ENCODE measurements at places on chromosomes 1 and 21.

- no peak for DNase-seq
Observed at GRCh38 chr1:208024406-208024805, 113.5 kb upstream of the CD34 start.

DNA sequence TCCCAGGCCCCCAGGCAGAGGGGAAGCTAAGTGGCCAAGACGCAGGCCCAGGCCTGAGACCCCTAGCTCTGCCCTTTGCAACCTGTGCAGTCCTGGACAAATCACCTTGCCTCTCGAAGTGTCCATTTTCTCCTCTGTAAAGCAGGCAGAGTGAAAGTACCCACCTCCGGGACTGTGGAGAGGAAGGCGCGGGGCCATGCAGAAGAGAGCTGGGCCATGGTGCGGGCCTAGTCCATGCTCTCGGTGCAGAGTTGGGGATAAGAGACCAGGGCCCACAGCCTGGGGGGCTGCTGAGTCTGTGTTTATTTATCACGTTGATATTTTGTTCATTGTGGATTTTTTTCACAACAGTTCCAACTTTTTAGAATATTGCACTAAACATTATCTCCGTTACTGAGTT lies 160.2 kb upstream of the VAMP3 start:
- no peak for DNase-seq

GRCh38 chr1:42379794-42380585 lies 602 bp upstream of the RIMKLA start:
- no peak for DNase-seq

DNA sequence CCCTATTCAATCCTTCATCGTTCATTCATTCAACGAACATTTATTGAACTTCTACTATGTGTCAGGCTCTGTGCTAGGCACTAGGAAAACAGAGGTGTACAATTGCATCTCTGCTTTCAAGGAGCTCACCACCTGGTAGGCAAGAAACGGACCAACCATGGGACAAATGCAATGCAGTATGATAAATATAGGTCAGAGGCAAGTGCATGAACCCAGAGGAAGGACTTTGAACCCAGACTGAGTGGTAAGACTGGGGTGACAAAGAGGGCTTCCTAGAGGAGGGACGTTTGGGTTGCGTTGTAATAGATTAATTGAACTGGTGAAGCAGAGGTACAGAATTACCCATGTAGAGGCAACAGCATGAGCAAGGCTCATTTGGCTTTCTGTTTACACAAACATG lies 16.4 kb downstream of the CD2 start:
- no peak for DNase-seq

DNA sequence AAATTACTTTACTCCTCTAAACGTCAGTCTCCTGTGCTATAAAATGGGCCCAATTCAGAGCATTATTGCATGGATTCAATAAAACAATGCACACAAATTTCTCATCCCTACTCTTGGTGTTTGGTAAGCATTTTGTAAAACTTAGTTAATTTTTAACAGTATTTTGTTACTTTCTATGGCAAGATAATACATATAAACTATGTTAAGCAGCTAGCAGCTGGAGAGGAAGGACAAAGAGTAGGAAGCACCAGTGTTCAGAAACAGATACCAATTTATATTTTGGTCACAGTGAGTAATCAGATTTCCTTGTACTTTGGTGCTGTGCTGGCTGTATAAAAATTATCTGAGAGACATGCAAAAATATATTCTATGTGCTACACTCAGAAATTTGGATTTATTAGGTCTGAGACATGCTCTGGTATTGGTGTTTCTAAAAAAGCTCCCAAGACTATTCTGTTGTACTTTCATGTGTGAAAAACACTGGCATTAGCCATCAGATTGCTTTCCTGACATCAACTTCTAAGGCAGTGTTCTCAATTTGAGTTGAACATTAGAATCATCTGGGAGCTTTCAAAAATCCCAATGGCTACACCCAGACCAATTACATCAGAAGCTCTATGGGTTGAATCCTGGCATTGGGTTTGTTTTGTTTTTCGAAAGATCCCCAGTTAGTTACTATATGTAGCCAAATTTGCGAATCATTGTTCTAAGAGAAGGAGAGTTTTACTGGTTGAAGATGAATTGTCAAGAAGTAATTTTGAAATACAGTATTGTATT lies 100.3 kb upstream of the C1orf87 start:
- DNase-seq = no peak

DNA sequence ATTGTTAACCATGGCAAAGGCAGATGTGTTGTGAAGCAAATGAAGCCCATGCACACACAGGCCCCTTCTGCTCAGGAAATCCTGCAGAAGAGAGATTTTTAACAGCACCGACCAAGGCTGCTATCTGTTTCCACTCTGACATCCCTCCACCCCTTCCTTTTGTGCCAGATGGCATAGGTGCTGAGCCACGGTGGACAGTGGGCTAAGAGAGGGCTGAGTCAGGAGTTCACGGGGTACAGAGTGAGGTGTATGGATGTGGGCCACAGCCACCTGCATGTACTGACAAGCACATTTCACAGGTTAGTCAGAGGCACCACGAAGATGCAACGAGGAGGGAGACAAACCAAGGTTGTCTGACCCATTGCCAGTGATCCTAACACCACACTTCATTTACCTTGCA lies 9.5 kb downstream of the RSPH1 start:
- no peak for DNase-seq

DNA sequence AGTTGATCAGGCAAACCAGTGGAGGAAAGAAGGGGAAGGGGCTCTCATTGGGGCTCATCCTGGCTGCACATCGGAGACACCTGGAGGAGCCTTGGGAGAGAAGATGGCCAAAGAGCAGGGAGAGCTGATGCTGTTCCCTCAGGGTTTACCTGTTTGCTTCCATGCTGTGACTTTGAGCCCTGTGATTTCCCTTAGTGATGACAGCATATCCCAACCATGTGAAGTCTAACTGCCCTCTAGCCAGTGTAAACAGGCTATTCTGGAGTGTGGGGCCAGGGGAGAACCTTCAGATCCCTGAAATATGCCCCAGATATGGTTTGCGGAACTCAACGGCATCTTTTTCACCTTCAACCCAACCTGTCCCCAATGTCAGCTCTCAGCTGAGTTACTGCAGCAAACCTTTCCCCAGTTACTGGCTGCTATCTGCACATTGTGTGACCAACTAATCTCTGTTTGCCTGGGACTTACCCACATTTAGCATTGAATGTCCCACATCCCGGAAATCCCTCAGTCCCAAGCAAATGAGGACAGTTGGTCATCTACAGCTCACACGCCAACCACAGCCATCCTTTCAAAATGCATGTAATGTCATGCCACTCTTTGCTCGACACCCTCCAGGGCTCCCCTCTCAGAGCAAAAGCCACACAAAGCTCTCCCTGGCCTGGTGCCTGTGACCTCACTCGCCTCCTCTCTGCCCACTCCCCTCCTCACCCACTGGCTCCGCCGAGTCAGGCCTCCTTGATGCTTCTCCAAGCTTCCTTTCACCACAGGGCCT lies 242.3 kb downstream of the KCNJ6 start:
- no peak for DNase-seq

- no peak for DNase-seq
Observed at GRCh38 chr1:201983380-201983805, 945 bp downstream of the RNPEP start.

- no peak for DNase-seq
Observed at GRCh38 chr1:42941640-42942330, 16.9 kb downstream of the SLC2A1 start.

GRCh38 chr1:25451908-25452307 lies 21.2 kb downstream of the MACO1 start:
- no peak for DNase-seq

- no peak for DNase-seq
Observed at GRCh38 chr1:64775113-64775512, 30.2 kb downstream of the RAVER2 start.

DNA sequence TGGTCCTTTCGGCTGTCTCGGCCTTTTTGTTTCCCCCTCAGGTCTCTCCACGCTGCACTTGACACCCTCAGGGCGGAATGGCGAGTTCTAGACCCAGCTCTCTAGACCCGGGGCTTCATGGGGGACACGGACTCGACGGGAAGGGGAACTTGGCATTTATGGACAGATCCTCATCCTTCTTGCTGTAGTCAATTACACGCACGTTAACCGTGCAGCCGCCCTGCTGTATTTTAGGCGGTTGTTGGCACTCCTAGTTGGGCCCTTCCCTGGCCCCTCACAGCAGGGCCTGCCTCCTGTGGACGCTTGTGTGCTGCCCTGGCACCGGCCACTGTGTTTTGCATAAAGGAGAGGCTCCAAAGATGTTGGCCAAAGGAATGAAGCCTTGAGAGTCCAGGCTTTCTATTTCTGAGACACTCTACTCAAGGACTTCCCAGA lies 558 bp upstream of the BTG3 start:
- no peak for DNase-seq

- DNase-seq = no peak
Observed at GRCh38 chr1:192682335-192682734, 46.4 kb downstream of the RGS13 start.

GRCh38 chr1:151993084-151993733 lies 450 bp downstream of the S100A10 start:
- DNase-seq = peak; percentile 52

GRCh38 chr1:11483581-11484320 lies 4.8 kb downstream of the DISP3 start:
- DNase-seq = no peak

DNA sequence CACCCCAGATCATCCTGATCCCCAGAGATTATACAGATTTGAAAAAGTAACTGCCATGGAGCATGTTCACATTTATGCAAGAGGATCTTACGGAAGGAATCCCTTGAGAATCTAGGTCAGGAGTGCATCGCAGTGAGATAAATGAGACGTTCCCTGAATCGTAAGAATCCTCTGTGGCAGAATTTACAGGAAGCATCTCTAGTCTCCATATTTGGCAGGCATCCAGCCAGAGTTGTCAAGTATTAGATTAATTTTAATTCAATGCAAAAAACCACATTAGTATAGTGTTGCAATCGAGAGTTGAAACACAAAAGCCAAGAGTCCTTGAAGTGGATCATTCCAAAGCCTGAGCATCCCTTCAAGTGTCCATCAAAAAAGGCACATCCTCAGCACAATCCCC lies 100.8 kb downstream of the RRAGC start:
- no peak for DNase-seq

DNA sequence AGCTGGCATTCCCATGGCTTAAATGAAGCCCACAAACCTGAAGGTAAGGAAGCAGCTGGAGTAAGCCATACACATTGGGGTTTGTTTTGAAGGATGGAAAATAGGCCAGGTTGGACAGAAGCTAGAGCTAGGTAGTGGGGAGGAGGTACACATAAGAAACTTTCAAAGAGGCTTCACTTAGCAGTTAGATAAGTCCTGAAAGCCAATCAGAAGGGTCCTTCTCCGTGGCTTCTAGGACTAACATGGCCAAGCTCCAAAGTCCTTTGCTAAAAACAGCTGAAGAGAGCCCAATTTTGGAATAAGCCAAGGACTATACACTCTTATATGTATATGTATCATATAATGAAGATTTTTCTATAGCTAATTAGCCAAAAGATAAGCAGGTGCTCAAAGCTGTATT lies 1.8 kb downstream of the EYA3 start:
- no peak for DNase-seq

DNA sequence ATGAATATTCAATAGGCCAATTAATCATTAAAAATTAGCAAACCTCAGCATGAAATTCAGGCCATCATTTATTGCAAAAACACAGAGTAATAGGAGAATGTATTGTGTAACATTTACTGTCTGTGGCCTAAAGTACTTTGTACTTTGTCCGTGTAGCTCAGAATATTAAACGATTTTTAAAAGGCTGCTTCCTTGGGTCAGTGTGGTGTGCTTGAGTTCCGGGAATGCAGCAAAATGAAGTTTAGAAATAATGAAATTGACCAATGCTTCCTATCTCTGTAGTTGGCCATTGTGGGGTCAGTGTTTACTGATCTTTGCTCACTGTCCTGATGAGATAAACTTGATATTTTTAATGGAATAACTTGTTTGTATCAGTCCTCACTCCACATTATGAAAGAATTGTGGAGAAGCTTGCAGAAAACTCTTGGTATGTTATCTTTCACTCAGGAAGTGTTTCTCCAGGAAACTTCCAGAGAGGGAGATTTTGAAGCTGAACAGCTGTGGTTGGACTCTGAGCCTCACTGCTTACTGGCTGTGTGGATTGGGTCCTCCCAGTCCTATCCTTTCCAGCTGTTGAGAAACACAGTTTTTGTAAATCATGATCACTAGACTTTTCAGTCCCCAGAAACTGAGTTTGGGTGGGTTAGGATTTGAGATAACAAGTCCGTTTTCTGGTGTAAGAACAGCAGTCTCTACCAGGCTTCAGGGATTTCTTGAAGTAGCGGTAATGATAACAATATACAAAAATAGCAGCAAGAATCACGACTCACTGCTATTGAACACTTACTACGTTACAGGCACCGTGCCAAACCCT lies 19.2 kb upstream of the MTARC1 start:
- no peak for DNase-seq

GRCh38 chr1:164564378-164564777 lies 5.4 kb downstream of the PBX1 start:
- no peak for DNase-seq

- no peak for DNase-seq
Observed at GRCh38 chr1:21491488-21492355, 17.5 kb upstream of the ALPL start.

DNA sequence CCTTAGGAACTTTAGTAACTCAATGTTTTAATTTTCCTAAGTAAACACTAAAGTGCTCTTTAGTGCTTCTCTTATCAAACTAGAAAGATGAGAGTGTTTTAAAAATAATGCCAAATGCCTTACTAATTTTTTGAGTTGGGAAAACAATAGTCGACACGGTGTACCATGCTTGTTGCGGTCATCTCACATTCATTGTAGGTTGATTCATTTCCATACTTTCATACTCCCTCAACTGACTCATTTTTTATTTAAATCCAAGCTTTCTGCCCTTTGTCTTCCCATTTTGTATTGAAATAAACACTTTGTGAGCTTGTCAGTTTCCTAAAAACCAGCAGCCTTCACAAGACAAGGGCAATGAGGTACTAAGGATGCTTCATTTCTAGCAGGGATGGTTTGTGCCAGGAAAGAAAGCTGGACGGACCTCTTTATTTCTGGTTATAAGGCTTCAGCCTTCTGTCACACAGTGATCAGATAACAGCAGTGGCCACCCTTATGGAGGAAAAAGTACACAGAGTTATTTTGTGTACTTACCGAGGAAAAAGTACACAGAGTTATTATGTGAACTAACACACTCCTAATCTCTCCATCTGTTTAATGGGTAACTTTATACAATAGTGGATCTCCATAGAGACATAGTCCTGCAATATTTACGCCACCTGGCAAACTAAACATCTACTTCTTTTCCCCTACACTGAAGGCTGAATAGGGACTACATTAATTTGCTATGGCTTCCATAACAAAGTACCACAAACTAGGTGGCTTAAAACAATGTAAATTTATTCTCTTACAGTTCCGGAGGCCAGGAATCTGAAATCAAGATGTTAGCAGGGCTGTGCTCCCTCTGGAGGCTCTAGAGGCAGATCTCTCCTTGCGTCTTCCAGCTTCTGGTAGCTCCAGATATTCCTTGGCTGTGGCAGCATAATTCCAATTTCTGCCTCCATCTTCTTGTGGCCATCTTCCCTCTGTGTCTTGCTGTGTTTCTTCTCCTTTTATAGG lies 13.0 kb upstream of the CCDC190 start:
- no peak for DNase-seq

- DNase-seq = no peak
Observed at GRCh38 chr1:243814718-243815117, 35.3 kb downstream of the AKT3 start.
